ENCODE measurements at places on chromosomes 7 and 10. TPM values are rescaled to one million over a fixed set of nuclear protein-coding genes. Genes with fewer than 3 reads are reported as not detected.

GIMAP4 gene
- polyA plus RNA-seq, result 4.6 TPM

SYT15B gene
- polyA plus RNA-seq, result 1.3 TPM

PRXL2A gene
- polyA plus RNA-seq, result 87.9 TPM

GFRA1 gene
- polyA plus RNA-seq, result 1.3 TPM

WDFY4 gene
- 0.79 TPM for polyA plus RNA-seq

TMEM236 gene
- 0.01 TPM for polyA plus RNA-seq

FAM241B gene
- polyA plus RNA-seq, result 5.2 TPM

IL6 gene
- 0.22 TPM for polyA plus RNA-seq

LLCFC1 gene
- polyA plus RNA-seq, result not detected

VPS37D gene
- 0.45 TPM for polyA plus RNA-seq

ZP3 gene
- polyA plus RNA-seq, result 4.3 TPM

SGCE gene
- 2.2 TPM for polyA plus RNA-seq

FANK1 gene
- 4.3 TPM for polyA plus RNA-seq

HOXA5 gene
- polyA plus RNA-seq, result 1.7 TPM

LRGUK gene
- 0.14 TPM for polyA plus RNA-seq

SPAM1 gene
- not detected for polyA plus RNA-seq

UROS gene
- polyA plus RNA-seq, result 23.6 TPM

HOXA4 gene
- polyA plus RNA-seq, result 7.6 TPM

CUBN gene
- 0.22 TPM for polyA plus RNA-seq

AOAH gene
- polyA plus RNA-seq, result 1.7 TPM

JAZF1 gene
- polyA plus RNA-seq, result 1.6 TPM

SLC18A3 gene
- not detected for polyA plus RNA-seq

SPDYE8 gene
- polyA plus RNA-seq, result not detected

PPP1R3C gene
- polyA plus RNA-seq, result 50.0 TPM

CREM gene
- 16.3 TPM for polyA plus RNA-seq

POT1 gene
- polyA plus RNA-seq, result 2.8 TPM

KLF14 gene
- polyA plus RNA-seq, result not detected

NEUROG3 gene
- not detected for polyA plus RNA-seq

SLC29A3 gene
- polyA plus RNA-seq, result 1.9 TPM

NUTM2E gene
- polyA plus RNA-seq, result 0.13 TPM

GBX1 gene
- polyA plus RNA-seq, result not detected

RGS10 gene
- polyA plus RNA-seq, result 63.9 TPM

CHRM2 gene
- polyA plus RNA-seq, result 0.12 TPM

CAMK2B gene
- polyA plus RNA-seq, result 1.2 TPM

PRRT4 gene
- polyA plus RNA-seq, result 0.45 TPM

OGDHL gene
- 0.10 TPM for polyA plus RNA-seq

METTL27 gene
- polyA plus RNA-seq, result 1.1 TPM

MKRN1 gene
- 38.1 TPM for polyA plus RNA-seq

TPK1 gene
- polyA plus RNA-seq, result 1.8 TPM

SPDYE2 gene
- polyA plus RNA-seq, result 0.05 TPM

All from esophagus (tissue), 2 donors.